CD4-positive, alpha-beta T cell treated with Interleukin-2 at 100 ng/mL for 4 hours (primary cell): ENCODE measurements at places on chromosomes 1 and 21.

- DNase-seq, result no peak
Observed at GRCh38 chr21:45225741-45226327, 61.9 kb downstream of the POFUT2 start.

GRCh38 chr1:33031506-33031905, 5.2 kb downstream of the AK2 start:
- no peak for DNase-seq

- DNase-seq, result peak; percentile 49
Observed at GRCh38 chr1:207362962-207363860, 41.7 kb downstream of the CD55 start.

DNA sequence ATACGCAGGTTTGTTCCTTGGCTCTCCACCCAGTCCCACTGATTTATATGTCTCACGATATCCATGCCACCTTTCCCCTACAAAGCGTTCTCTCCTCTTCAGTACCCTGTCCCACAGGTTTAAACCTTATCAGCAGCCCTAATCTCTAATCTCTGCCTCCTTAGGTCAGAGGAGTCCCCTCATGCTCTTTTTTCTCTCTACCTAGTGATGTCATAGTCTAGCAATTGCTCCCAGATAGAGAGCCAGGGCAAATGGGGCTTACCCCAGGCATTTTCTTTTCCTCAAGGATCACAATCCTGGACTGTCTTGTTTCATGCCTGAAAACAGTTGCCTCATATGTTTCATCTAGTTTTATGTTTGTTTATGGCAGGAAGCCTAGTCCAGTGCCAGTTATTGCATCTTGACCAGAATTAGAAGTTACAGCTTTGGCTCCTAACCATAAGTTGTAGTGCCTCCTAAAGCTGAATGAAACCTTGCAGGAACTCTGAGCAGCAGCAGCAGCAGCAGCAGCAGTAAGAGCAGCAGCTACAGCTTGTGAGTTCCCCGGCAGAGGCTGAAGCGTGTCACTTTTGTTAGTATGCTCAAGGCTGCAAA, 26.7 kb upstream of the TP53BP2 start:
- DNase-seq, result no peak

GRCh38 chr1:2385606-2386280, 5.6 kb downstream of the MORN1 start:
- DNase-seq, result no peak
